ENCODE measurements at places on chromosomes 7 and 10.

GRCh38 chr7:32206987-32207386, 136.8 kb upstream of the PDE1C start:
- no peak for DNase-seq

- no peak for DNase-seq
These were observed 71.9 kb upstream of the OIT3 start for GRCh38 chr10:72821606-72822005.

DNA sequence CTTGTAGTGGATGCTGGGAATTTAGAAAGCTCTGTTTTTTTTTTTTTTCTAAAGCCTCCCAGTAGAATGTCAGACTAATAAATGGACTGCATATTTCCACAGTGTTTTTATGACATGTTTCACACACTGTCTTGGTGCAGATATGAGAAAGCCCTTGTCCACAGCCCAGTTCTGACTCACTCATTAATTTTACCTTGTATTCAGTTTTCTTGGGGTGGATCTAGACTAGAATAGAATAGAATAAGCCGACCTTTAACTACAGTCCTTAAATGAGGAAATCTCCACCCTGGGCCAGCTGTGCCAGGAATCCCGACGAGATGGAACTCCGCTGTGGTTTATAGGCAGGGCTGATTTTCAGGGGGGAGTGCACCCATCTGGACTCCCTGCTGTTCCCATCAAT, 274.7 kb downstream of the NRG3 start:
- DNase-seq: no peak

DNA sequence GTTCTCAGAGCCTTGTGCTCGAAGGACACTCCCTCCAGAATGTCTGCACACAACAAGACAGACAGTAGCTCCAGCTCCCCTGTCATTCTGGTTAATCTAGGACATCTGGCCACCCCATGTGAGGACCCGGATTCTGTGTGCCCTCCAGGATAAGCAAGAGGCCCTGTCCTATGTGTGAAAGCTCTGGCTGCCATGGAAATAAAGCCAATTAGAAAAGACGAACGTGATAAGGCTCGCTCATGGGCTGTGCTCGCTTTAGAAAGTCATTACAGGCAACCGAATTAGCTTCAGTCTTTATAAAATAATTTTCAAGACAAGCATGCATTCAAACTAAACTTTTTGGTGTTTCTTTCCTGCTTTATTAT, 263.4 kb downstream of the INHBA start:
- DNase-seq: no peak

GRCh38 chr7:74289659-74290552, 699 bp downstream of the CLIP2 start:
- peak; percentile 49 for DNase-seq

GRCh38 chr10:80855348-80855971, 317.8 kb downstream of the SH2D4B start:
- no peak for DNase-seq

DNA sequence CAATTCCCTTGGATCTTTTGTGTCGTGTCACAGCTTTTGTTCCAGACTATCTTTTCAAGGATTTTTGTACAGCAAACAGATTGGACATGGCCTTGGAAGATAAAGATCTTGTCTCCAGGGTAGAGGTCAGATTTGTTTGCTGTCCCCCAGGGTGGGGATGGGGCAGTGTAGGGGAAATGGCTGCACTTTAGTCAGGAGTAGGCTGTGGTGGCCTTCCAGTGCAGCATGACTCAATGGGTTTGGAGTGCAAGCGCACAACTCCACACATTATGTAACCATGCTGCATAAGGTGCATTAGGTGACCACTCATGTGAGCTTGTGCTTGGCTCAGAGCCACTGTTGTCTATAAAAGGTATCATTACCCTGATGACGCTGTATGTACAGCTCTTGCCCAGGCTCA, 23.9 kb upstream of the ADAMTS14 start:
- DNase-seq: no peak

GRCh38 chr10:112226439-112227248, 43.1 kb upstream of the GPAM start:
- DNase-seq: no peak

DNA sequence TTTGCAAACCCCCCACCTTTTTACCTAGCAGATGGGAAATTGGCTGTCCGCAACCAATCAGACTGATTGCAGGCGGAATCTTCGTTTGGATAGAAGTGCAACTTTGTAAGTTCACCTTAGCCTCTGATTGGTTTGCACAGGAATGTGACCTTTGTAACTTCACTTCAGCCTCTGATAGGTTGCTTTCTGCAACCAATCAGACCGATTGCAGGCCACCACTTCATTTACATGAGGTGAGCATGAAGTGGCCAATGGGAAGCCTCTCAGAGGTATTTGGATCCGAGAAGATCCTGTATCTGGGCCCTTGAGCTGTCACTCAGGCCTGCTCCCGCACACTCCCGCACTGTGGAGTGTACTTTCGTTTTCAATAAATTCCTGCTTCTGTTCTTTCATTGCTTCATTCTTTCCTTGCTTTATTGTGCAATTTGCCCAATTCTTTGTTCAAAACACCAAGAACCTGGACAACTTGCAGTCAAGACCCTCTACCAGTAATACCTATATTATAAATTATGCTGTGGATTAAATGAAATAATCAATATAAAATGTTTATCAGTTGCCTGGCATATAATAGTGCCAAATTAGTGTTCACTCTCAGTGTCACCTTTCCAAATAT, 491.4 kb downstream of the PLXNA4 start:
- no peak for DNase-seq

- DNase-seq: no peak
These were observed 2.4 kb upstream of the PKD1L1 start for GRCh38 chr7:47950714-47951113.

Data from activated CD4-positive, CD25-positive, alpha-beta regulatory T cell treated with anti-CD3 and anti-CD28 coated beads, Interleukin-2, amount 50 U/mL, for 72 hours (primary cell).